Activated T-cell treated with anti-CD3 and anti-CD28 coated beads, Interleukin-2, amount 50 U/mL, for 72 hours (primary cell): ENCODE measurements at places on chromosomes 2 and 18. TPM values are rescaled to one million over a fixed set of nuclear protein-coding genes. Genes with fewer than 3 reads are reported as not detected.
A peak's percentile ranks its signal among the peaks of the same experiment; 100 is the strongest.

SIGLEC15 gene
- not detected for total RNA-seq

TDRD15 gene
- total RNA-seq = not detected

OSR1 gene
- not detected for total RNA-seq

SLC35F6 gene
- 7.2 TPM for total RNA-seq

GKN1 gene
- total RNA-seq = not detected

HOXD1 gene
- total RNA-seq = not detected

CTAGE1 gene
- not detected for total RNA-seq

GRCh38 chr2:64867253-64867996 lies 121.8 kb upstream of the SLC1A4 start:
- H3K27me3 ChIP-seq = peaks cover 11% of the 10 kb centered on the region
- H3K27ac ChIP-seq = no peak overlapping the region
- DNase-seq = no peak
- no peaks in the 10 kb centered on the region for H3K36me3 ChIP-seq

DNA sequence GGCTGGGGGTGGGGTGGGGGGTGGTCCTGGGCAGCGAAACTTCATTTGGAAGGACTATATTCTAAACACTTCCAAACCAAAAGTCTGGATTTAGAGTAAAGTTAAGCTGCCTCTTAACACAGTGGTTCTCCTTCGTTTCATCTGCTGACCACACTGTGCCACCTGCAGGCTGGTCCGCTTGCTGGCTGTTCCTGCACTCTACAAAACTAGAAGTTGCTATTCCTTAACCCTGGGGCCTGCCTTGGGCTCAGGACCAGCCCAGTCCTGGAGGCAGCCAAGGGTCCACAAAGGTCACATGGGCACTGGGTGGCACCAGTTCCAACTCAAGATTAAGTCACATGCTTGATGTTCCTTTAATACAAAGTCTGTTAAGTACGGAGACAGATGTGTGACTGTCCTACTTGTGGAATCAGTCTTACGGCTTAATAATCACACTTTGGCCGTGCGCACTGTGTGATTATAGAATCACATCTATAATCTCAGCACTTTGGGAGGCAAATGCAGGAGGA lies 195.4 kb downstream of the FAM210A start:
- no peaks in the 10 kb centered on the region for H3K27me3 ChIP-seq
- H3K27ac ChIP-seq = no peak overlapping the region

DNA sequence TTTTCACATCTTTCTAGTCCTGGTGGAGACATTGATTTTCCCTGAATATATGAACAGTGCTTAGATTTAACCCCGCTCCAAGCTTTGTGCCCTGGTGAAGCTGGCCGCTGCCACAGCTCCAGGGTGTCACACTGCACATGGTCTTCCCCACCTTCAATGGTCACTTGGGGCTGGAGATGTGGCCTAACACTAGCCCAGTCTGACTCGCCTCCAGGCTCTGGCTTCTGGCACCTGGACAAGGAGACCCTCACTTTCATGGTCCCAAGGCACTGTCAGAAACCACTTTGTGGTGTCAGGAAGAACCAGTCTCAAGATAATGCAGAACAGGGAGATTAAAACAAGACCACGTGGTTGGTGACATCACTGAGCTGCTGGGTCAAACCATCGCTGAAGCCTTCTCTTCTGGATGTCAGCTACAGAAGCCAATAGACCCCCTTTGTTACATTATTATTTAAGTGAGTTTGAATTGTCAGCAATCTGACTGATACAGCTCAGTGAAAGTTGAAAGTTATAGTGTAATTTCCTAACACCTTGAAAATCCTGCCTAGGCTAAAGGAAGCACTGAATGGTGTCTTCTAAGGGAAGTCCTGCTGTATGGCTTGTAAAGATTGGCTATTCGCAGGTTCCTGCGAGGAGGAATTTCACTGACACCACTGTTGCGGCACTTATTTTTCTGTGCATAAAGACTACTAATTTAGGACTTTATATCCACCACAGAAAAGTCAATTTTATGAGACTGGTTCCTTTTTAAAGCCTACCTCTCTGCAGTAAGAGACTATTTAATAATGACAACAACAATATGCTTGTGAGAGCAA lies 55.0 kb upstream of the CTDP1 start:
- H3K27me3 ChIP-seq = peaks cover 15% of the 10 kb centered on the region
- H3K27ac ChIP-seq = no peak overlapping the region
- no peak for DNase-seq
- H3K36me3 ChIP-seq = no peaks in the 10 kb centered on the region
- peaks cover 14% of the 10 kb centered on the region for H3K4me1 ChIP-seq

DNA sequence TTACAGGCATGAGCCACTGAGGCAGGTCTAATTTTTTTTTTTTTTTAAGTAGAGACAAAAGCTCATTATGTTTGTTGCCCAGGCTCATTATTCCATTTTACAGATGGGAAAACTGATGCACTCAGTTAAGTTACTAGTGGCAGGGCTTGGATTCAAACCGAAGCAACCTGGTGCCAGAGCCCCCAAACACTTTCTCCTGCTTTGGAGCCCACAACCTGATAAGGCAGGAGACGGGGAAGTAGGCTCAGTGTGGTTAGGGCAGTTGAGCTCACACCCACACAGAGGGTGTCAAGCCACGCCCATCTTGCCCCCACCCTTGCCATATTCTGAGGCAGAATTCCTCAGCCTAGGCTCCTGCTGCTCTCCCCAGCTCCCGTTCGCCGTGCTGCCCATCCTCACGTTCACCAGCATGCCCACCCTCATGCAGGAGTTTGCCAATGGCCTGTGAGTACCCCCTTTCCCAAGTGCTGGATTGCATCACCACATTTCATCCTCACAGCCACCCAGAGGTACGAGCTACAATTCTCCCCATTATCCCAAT lies 5.8 kb upstream of the CTDSP1 start:
- peaks cover 34% of the 10 kb centered on the region for H3K4me1 ChIP-seq
- no peaks in the 10 kb centered on the region for H3K36me3 ChIP-seq
- no peak overlapping the region for H3K27ac ChIP-seq
- DNase-seq = no peak
- H3K27me3 ChIP-seq = peaks cover 15% of the 10 kb centered on the region

- H3K27me3 ChIP-seq = no peaks in the 10 kb centered on the region
- peaks cover 3% of the 10 kb centered on the region for H3K36me3 ChIP-seq
- peak overlapping the region; percentile 91 for H3K27ac ChIP-seq
- peak overlapping the region; percentile 77 for H3K4me3 ChIP-seq
These were observed 35.4 kb downstream of the STAT4 start for GRCh38 chr2:191115391-191115790.

DNA sequence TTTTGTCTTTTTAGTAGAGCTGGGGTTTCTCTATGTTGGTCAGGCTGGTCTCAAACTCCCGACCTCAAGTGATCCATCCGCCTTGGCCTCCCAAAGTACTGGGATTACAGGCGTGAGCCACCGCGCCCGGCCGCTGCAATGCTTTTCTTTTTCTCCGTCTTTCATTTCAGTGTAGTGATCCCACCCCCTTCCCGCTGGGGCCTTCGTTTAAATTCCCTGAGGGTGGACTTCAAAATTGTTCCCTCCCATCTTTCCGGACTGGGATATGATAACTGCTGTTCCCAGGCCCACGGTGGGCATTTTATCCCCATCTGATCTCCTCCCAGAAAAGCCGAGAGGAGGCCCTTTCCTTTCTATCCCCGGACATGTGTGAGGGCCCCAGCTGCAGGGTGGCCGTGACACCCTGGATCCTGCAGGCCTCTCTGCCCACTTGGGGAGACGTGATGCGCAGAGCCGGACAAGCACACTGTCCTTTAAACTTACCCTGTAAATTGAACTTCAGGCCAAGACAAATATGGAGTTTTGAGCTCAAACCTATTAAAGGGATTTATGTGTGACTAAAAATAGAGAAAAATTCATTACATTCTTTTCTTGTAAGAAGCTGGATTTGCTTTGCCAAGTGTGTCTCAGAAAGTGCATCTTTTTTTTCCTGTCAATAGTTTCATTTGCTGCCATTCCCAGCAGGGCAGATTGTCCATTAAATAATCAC lies 54.5 kb upstream of the AFF3 start:
- no peak for DNase-seq
- no peaks in the 10 kb centered on the region for H3K4me1 ChIP-seq
- H3K27ac ChIP-seq = no peak overlapping the region
- no peak overlapping the region for H3K4me3 ChIP-seq
- no peaks in the 10 kb centered on the region for H3K36me3 ChIP-seq

GRCh38 chr2:59025157-59025757 lies 784.1 kb upstream of the FANCL start:
- no peak overlapping the region for H3K27ac ChIP-seq
- no peaks in the 10 kb centered on the region for H3K27me3 ChIP-seq
- H3K4me3 ChIP-seq = no peak overlapping the region
- H3K4me1 ChIP-seq = no peaks in the 10 kb centered on the region
- DNase-seq = peak; percentile 19
- H3K36me3 ChIP-seq = no peaks in the 10 kb centered on the region

DNA sequence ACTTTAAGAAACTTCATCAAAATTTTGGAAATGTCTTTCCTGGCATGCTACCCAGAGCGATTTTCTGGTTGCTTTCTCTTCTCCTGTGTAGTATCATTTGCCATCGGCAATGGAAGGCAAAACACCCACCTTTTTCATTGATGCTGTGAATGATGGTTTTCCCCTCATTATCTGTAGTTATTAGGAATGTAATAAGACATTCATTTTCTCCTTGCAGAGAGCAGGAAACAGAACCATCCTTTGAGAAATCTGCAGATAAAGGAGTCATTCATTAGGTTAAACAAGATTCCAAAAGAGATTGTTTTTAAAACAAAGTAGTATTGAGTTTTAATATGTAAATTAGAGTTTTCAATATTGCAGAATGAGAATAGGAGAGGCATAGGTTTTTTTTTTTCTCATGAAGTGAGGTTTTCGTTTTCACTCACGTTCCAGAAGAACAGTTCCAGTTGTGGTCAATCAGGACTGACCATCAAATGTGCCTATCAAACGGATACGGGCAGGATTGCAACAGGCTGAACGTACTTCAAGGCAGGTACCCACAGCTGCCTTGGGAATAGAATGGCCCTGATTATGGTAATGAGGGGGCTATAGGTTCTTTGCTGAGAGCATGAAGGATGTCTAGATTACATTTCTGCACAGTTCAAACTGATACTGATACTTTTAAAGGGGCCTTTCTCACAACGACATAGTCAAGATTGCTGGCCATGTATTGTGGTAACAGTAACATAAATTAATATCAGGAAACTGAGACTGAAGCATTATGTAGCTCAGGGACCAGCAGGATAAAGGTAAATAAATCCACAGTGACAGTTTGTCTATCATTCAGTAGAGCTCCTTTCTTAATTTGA lies 49.8 kb upstream of the PLA2R1 start:
- DNase-seq = no peak
- H3K27me3 ChIP-seq = peaks cover 13% of the 10 kb centered on the region

GRCh38 chr2:85162746-85163301 lies 29.6 kb downstream of the TCF7L1 start:
- DNase-seq = no peak
- no peaks in the 10 kb centered on the region for H3K27me3 ChIP-seq
- no peak overlapping the region for H3K4me3 ChIP-seq
- no peak overlapping the region for H3K27ac ChIP-seq
- H3K36me3 ChIP-seq = no peaks in the 10 kb centered on the region
- no peaks in the 10 kb centered on the region for H3K4me1 ChIP-seq

- H3K27me3 ChIP-seq = no peaks in the 10 kb centered on the region
- H3K4me3 ChIP-seq = peak overlapping the region; percentile 56
- peaks cover 8% of the 10 kb centered on the region for H3K36me3 ChIP-seq
- peaks cover 70% of the 10 kb centered on the region for H3K4me1 ChIP-seq
- H3K27ac ChIP-seq = peak overlapping the region; percentile 95
These were observed 66.2 kb downstream of the DNMT3A start for GRCh38 chr2:25275575-25275965.

DNA sequence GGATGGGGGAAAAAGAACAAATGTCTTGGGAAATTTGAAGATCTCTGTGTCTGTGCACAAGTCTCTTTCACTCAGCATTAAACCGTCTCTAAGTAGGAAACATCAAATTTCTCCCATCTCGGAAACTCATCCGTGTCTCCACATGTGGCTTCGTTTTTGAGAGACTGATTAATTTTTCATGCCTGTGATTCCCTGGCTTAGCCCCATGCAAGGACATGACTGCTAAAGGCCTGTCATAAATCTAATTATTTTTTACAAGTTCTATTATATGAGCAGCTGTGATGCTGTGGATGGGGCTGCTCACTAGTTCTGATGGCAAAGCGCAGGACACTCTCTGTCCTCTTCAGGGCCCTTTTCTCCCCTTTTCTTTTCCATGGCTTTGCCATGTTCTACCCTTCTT lies 129.1 kb downstream of the RGPD3 start:
- no peak overlapping the region for H3K4me3 ChIP-seq
- H3K27me3 ChIP-seq = no peaks in the 10 kb centered on the region
- no peaks in the 10 kb centered on the region for H3K4me1 ChIP-seq
- DNase-seq = no peak
- H3K27ac ChIP-seq = no peak overlapping the region

- H3K27ac ChIP-seq = no peak overlapping the region
- no peaks in the 10 kb centered on the region for H3K4me1 ChIP-seq
- H3K27me3 ChIP-seq = peaks cover 11% of the 10 kb centered on the region
- no peaks in the 10 kb centered on the region for H3K36me3 ChIP-seq
- H3K4me3 ChIP-seq = no peak overlapping the region
- DNase-seq = no peak
These were observed 219.1 kb downstream of the TRIB2 start for GRCh38 chr2:12935796-12936195.

DNA sequence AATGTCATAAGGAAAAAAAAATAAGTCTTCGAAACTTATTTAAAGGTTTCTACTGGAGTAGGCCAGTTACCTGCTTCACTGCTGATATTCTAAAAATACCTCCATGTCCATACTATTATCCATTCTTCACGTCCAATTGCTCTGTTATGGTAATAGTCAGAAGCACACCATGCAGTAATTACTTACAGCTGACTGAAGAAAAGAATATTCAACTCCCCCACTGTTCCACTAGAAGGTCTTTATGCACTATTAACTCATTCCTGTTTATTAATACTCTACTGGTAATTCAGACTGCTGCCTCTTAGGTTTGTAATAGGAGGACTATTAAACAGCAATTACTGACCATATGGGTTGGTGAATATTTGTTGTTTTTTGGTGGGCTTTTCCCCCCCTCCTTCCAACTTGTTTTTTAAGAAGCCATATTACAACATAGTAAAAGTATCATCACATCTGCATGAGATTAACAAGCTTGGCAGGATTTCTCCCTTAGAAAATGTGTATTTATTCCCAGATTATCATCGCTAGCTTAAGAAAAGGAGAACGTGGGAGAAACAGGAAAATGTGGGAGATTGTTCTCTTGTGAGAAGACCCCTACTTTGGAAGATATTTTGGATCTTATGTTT lies 806.4 kb upstream of the FANCL start:
- no peak overlapping the region for H3K27ac ChIP-seq
- no peak for DNase-seq
- no peak overlapping the region for H3K4me3 ChIP-seq
- H3K27me3 ChIP-seq = no peaks in the 10 kb centered on the region

GRCh38 chr2:35989040-35989439 lies 366.5 kb upstream of the CRIM1 start:
- H3K27ac ChIP-seq = no peak overlapping the region
- no peak for DNase-seq
- no peaks in the 10 kb centered on the region for H3K36me3 ChIP-seq
- H3K27me3 ChIP-seq = no peaks in the 10 kb centered on the region
- peaks cover 6% of the 10 kb centered on the region for H3K4me1 ChIP-seq
- H3K4me3 ChIP-seq = no peak overlapping the region

- DNase-seq = no peak
- no peaks in the 10 kb centered on the region for H3K27me3 ChIP-seq
- no peaks in the 10 kb centered on the region for H3K36me3 ChIP-seq
- no peaks in the 10 kb centered on the region for H3K4me1 ChIP-seq
These were observed 333.7 kb downstream of the DYSF start for GRCh38 chr2:71787108-71787415.

- no peak overlapping the region for H3K27ac ChIP-seq
- H3K4me1 ChIP-seq = no peaks in the 10 kb centered on the region
- no peak overlapping the region for H3K4me3 ChIP-seq
- H3K27me3 ChIP-seq = no peaks in the 10 kb centered on the region
These were observed 89.3 kb upstream of the CELF4 start for GRCh38 chr18:37654731-37655369.
